Stimulated activated CD8-positive, alpha-beta memory T cell treated with anti-CD3 and anti-CD28 coated beads, Interleukin-2, amount 100 ng/mL, for 1 hour (primary cell): ENCODE measurements at places on chromosomes 7 and 10.

GRCh38 chr10:93352638-93353383 is 129.3 kb downstream of the MYOF start:
- no peak for DNase-seq

DNA sequence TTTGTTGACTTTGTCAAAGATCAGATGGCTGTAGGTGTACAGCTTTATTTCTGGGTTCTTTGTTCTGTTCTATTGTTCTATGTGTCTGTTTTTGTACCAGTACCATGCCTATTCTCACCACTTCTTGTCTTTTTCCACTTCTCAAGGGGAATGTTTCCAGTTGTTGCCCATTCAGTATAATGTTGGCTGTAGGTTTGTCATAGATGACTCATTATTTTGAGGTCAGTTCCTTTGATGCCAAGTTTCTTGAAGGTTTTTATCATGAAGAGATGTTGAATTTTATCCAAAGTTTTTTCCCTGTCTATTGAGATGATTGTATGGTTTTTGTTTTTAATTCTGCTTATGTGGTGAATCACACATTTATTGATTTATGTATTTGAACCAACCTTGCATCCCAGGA is 216.7 kb upstream of the RNF32 start:
- no peak for DNase-seq

DNA sequence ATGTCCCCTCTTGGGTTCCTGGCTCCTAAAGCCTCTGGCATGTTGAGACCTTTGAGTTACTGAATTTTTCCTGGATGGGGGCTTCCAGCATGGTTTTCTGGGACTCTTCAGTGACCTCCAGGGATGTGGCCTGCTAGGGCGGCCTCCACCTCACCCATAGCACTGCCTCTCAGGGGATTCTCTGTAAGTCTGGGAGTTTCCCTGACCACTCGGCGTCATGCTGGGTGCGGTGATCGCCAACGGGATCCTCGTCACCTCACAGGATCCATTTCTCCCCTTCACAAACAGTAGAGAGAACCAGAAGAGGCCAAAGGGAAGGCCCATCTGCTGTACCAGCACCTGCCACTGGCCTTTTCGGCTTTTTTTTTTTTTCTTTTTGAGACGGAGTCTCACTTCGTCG is 84.3 kb downstream of the NPTX2 start:
- no peak for DNase-seq

DNA sequence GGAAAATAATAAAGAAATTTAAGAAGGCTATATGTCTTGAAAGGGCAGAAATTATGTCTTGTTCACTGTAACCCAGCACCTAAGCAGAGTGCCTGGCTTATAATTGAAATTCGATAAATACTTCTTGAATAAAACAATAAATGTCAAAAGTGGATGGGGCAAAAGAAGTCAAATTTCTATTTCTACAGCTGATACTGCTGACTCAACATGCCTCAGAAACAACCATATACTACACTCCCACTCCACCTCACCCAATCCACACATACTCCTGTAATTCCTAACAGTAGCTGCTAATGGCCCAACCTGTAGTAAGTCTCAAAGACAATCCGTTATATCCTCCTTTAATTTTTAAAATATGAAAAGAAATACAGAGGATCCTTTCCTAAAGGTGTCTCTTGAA is 48.1 kb upstream of the LRRN3 start:
- no peak for DNase-seq

DNA sequence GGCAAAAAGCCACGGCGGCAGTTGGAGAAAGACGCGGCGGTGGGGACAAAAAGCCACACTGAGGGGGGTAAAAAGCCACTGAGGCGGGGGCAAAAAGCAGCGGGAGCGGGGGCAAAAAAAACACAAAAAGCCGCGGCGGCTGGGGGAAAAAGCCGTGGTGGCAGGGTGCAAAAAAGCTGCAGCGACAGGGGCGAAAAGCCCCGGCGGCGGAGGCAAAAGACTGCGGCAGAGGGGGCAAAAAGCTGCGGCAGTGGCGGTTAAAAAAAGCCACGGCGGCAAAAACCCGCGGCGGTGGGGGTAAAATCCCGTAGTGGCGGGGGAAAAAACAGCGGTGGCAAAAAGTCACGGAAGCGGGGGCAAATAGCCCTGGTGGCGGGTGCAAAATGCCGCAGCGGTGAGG is 527.3 kb downstream of the ZNF33B start:
- DNase-seq = no peak

DNA sequence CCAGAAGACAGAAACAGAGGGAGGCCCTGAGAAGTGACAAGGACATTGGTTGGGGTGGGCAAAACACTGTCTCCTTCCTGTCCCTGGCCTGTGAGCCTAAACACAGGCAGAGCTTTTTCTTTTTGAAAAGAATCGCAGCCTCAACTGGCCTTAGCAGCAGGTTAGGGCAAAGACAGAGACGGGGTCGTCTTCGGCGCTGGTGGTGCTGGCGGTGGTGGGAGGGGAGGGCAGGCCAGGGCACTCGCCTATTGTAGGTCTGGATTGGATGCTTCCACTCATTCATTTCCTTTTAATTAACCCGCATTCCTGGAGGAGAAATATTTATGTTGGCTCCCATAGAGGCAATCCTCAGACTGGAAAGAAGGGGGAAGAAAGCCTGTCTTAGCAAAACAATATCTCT is 22.6 kb downstream of the WNT8B start:
- no peak for DNase-seq

DNA sequence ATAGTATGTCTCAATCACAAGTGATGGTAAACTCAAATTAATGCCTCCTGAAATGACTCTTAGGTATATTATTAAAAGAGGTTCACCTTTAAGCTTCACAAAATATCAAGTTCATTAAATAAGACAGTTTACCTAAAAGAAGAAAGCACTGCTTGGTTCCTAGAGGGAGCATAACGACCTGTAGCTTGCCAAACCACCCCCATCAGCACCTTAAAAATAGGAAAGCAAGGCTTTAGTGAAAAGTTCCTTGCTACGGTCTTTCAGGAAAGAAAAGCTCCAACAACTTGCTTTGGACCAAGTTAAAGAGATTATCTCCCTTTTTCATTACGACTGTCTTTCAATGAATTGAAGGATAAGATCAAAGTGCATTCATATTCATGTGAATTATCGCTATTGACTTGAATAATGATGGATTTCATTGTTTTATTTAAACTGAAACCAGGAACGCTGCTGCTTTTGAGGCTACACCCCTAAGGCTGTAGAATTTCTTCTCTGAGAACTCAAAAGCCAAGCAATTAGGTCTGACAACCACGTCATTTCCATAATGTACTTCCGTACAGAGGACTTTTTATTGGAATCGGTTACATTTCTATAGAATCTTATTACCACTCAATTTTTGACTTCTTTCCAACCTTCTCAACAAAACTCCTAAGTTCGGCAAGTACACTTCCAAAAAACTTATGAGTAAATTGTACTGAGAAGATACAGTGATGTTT is 7.0 kb upstream of the SPAG6 start:
- no peak for DNase-seq

DNA sequence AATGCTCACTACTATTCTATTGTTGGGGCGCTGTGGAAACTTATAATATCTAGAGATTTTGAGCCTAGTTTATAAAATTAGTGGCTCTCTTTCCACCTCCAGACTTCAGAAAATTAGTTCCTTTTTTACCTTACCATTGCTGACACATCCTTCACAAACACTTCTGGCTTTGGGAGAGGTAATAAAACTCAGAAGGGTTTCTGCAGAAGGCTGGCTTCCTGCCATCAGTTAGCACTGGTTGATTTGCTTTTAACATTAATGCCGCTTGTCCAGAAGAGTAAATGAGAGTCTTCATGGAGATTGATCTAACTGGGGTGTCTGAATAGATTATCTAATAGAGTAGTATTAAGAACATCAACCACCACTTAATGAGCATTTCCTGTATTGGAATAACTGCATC is 20.3 kb downstream of the ACSM6 start:
- no peak for DNase-seq
